Heart left ventricle (tissue), 16 donors: ENCODE measurements at places on chromosomes 3 and 15. TPM values are rescaled to one million over a fixed set of nuclear protein-coding genes. Genes with fewer than 3 reads are reported as not detected.

LMAN1L gene
- 5.3 TPM for total RNA-seq

SCAMP5 gene
- 4.2 TPM for total RNA-seq

SIDT1 gene
- 1.3 TPM for total RNA-seq

ACP3 gene
- not detected for total RNA-seq

GOLGA8S gene
- 0.72 TPM for total RNA-seq

GUCA1C gene
- total RNA-seq = 11.2 TPM

- no peaks in the 10 kb centered on the region for H3K36me3 ChIP-seq
- H3K27me3 ChIP-seq = no peaks in the 10 kb centered on the region
- peaks cover 13% of the 10 kb centered on the region for H3K4me1 ChIP-seq
- peak overlapping the region; percentile 6 for H3K27ac ChIP-seq
- H3K4me3 ChIP-seq = no peak overlapping the region
- DNase-seq = no peak
Observed at GRCh38 chr3:11523572-11524101, 120.1 kb downstream of the VGLL4 start.

- no peak for DNase-seq
- H3K4me3 ChIP-seq = no peak overlapping the region
- no peaks in the 10 kb centered on the region for H3K36me3 ChIP-seq
- no peaks in the 10 kb centered on the region for H3K4me1 ChIP-seq
- no peak overlapping the region for H3K27ac ChIP-seq
Observed at GRCh38 chr3:143208976-143209714, 89.6 kb downstream of the CHST2 start.

DNA sequence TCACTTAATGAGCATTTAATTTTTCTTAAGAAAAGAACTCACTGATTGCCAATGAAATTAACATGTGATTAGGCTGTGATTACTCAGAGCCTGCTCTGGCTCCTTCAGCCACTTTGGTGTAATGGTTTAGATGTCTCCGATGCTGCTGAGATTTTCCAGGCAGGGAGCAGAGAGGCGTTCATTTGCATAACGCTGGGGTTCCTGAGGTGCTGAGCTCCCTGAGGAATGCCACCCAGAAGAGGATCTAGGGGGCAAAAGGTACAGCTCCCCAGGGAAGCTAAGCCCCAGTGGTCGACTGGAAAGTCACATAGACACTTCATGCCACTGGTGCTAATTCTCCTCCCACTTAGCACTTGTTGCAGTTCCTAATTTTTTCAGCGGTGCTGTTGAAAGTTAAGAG lies 119.5 kb downstream of the USP13 start:
- no peak overlapping the region for H3K4me3 ChIP-seq
- peaks cover 56% of the 10 kb centered on the region for H3K36me3 ChIP-seq
- H3K4me1 ChIP-seq = no peaks in the 10 kb centered on the region

- H3K4me3 ChIP-seq = no peak overlapping the region
- peaks cover 21% of the 10 kb centered on the region for H3K4me1 ChIP-seq
- DNase-seq = no peak
- no peaks in the 10 kb centered on the region for H3K36me3 ChIP-seq
Observed at GRCh38 chr3:13235897-13236296, 162.7 kb upstream of the IQSEC1 start.

DNA sequence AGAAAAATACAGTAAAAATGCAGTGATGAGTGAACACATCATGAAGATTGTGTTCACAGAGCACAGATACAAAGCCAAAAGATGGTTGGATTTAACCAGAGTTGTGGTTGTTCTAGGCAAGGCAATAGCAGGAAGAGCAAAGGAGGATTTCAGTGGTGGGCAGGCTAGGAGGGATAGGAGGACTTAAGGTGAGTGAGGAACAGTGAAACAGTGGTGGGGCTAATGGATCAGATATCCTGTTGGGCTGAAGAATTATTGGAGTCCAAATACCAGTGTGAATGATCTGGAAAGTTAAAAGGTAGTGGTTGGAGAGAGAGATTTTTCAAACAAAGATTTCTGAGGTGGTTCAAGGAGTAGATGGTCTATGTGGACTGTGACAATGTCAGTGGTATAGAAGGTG lies 108.3 kb downstream of the B3GALNT1 start:
- no peaks in the 10 kb centered on the region for H3K27me3 ChIP-seq
- no peaks in the 10 kb centered on the region for H3K36me3 ChIP-seq
- DNase-seq = no peak
- no peak overlapping the region for H3K27ac ChIP-seq
- H3K4me3 ChIP-seq = no peak overlapping the region

GRCh38 chr3:152127058-152127457 lies 141.7 kb upstream of the MBNL1 start:
- no peaks in the 10 kb centered on the region for H3K36me3 ChIP-seq
- H3K4me1 ChIP-seq = no peaks in the 10 kb centered on the region
- no peaks in the 10 kb centered on the region for H3K27me3 ChIP-seq
- H3K4me3 ChIP-seq = no peak overlapping the region

DNA sequence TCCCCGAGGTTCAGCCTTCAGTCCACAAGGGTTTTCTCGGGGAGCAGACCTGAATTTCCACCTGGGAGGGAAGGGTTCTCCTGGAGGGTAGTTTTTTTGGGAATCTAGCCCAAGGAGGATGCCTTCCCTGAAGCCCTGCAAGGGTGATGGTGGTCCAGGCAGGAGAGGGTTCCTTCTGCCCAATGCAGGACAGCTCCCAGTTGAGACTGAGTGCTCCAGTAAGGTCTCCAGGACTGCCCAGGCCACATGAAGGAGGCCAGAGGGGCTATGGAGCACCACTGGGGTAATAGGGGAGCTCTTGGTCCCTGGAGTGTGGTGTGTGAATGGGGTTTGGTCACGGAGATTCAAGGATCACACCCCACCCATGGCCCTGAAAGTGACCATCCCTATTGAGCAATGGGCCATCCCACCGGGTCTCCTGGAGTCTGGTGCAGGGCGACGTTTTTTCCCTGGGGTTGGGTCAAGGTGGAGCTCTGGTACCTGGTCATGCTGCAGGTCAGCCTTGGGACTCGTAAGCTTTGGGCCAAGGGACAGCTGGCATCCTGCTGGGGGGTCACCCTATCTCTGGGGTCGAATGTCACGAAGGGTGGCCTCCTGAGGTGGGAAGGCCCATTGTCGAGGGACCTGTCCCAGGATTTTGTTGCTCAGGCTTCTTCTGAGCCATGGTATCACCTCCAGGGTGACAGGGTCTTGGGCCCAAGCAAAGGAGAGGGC lies 196.5 kb downstream of the UBE3A start:
- H3K36me3 ChIP-seq = no peaks in the 10 kb centered on the region
- no peaks in the 10 kb centered on the region for H3K27me3 ChIP-seq
- H3K27ac ChIP-seq = no peak overlapping the region
- H3K4me1 ChIP-seq = no peaks in the 10 kb centered on the region

GRCh38 chr3:154242766-154243165 lies 81.5 kb downstream of the DHX36 start:
- no peak overlapping the region for H3K4me3 ChIP-seq
- peak overlapping the region; percentile 42 for H3K27ac ChIP-seq
- peaks cover 4% of the 10 kb centered on the region for H3K4me1 ChIP-seq
- no peaks in the 10 kb centered on the region for H3K36me3 ChIP-seq
- H3K27me3 ChIP-seq = no peaks in the 10 kb centered on the region

DNA sequence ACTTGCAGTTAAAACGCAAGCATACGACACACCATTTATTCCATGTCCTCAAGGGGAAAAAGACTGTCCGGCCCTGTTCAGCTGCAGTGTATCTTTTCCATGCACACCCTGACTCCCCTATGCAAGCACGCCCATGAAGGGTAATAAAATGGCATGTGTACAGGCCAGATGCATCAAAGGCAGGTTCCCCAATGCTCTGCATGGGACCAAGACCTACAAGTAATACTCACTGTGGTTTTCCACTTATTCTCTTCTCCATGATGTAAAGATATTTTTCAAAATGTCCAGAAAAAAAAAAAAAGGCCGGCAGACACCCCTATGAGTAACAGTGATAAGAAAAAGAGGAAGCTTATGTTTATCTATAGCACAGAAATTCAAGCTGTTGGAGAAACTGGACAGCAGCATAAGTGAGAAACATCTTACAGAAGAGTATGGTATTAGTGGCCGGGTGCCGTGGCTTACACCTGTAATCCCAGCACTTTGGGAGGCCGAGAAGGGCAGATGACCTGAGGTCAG lies 70.8 kb downstream of the MCF2L2 start:
- no peaks in the 10 kb centered on the region for H3K36me3 ChIP-seq
- no peak for DNase-seq
- no peaks in the 10 kb centered on the region for H3K27me3 ChIP-seq
- H3K27ac ChIP-seq = no peak overlapping the region
- no peaks in the 10 kb centered on the region for H3K4me1 ChIP-seq
- no peak overlapping the region for H3K4me3 ChIP-seq

- no peaks in the 10 kb centered on the region for H3K27me3 ChIP-seq
- peaks cover 21% of the 10 kb centered on the region for H3K36me3 ChIP-seq
- no peak overlapping the region for H3K27ac ChIP-seq
- DNase-seq = no peak
- H3K4me3 ChIP-seq = no peak overlapping the region
- no peaks in the 10 kb centered on the region for H3K4me1 ChIP-seq
Observed at GRCh38 chr15:59169251-59169708, 37.4 kb upstream of the LDHAL6B start.

DNA sequence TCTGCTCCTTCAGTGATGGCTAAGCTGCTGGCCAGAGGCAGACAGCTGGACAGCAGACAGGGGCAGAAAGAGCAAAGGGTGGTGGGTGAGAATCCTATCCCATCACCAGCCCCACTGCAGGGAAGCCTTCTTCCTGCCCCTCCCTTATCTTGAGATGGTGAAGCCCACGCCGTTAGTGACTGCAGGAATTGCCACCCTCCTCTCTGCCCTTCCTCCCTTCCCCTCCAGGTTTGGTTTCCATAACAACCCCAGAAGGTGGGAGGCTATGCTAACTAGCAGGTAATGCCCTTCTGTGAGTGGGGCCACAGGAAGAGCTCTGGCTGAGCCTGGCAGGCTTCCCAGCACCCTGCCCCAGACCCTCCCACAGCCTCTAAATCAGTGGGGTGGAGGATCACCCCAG lies 32.8 kb downstream of the SCN5A start:
- H3K27me3 ChIP-seq = no peaks in the 10 kb centered on the region
- H3K4me1 ChIP-seq = peaks cover 31% of the 10 kb centered on the region
- DNase-seq = no peak
- no peak overlapping the region for H3K4me3 ChIP-seq
- H3K36me3 ChIP-seq = no peaks in the 10 kb centered on the region

DNA sequence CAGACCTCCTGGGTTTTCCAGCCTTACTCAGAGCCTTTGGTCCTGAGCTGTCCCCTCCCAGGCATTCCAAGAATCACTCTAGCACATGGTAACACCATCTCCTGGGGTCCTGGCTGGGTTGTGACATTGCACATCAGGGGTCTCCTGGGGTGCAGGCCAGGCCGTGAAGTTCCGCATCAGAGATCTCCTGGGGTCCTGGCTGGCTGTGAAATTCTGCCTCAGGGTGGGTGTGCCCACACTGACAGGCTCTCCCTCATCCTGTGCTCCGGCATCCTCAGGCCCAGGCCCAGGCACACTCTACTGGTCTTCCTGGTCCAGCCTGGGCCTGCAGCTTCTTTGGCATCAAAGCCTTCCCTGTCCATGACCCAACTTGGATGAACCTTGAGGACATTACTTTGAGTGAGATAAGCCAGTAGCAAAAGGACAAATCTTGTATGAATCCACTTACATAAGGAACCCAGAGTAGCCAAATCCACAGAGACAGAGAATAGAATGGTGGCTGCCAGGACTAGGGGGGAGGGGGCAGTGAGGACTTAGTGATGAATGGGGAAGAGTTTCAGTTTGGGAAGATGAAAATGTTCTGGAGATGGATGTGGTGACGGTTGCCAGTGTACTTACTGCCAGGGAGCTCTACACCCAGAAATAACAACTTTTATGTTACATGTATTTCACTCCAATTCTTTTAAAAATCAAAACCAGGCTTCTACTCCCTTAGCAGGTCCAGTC lies 49.1 kb upstream of the KLF13 start:
- no peak for DNase-seq
- H3K4me3 ChIP-seq = no peak overlapping the region
- H3K27ac ChIP-seq = no peak overlapping the region
- no peaks in the 10 kb centered on the region for H3K36me3 ChIP-seq
- H3K27me3 ChIP-seq = no peaks in the 10 kb centered on the region

DNA sequence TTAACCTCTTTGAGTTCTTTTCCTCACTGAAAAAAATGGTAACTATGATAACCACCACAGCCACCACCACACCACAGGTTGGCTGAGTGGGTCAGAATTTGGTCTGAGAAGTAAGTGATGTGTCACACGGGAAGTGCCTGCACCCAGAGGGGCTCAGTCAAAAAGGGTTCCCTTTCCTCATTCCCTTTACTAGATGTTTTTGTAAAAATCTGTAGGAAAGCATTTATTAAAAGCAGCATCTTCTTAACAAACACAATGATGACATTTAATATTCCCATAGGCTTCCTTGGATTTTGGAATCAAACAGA lies 23.2 kb downstream of the CFAP92 start:
- no peak for DNase-seq
- H3K4me1 ChIP-seq = peaks cover 19% of the 10 kb centered on the region
- H3K36me3 ChIP-seq = no peaks in the 10 kb centered on the region

GRCh38 chr15:78047761-78048627 lies 29.5 kb downstream of the TBC1D2B start:
- H3K27ac ChIP-seq = peak overlapping the region; percentile 62
- no peaks in the 10 kb centered on the region for H3K27me3 ChIP-seq
- DNase-seq = no peak
- no peak overlapping the region for H3K4me3 ChIP-seq
- peaks cover 94% of the 10 kb centered on the region for H3K4me1 ChIP-seq

- H3K27me3 ChIP-seq = no peaks in the 10 kb centered on the region
- peak overlapping the region; percentile 99 for H3K27ac ChIP-seq
- peak overlapping the region; percentile 66 for H3K4me3 ChIP-seq
- peaks cover 3% of the 10 kb centered on the region for H3K36me3 ChIP-seq
Observed at GRCh38 chr15:35545316-35545823, 595 bp downstream of the DPH6 start.

DNA sequence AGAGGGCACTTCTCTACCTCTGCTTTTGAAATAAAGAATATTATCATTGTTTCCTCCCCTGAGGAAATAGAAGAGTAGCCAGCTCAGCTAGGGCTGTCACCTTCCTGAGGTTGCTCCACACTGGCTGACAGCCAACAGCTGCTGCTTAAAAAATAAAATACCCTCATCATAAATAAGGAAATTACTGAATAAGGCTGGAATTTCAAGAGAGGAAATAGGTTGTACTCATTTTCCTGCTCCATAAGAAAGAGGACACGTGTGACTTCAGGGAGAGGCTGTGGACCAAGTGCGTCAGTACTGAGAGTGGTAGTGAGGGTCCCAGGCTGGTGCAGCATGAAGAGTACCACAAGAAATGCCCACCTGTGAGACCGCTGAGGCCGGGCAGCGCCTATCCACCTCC lies 8.1 kb upstream of the C2CD4B start:
- peaks cover 14% of the 10 kb centered on the region for H3K4me1 ChIP-seq
- no peaks in the 10 kb centered on the region for H3K27me3 ChIP-seq
- peak overlapping the region; percentile 70 for H3K27ac ChIP-seq
- no peaks in the 10 kb centered on the region for H3K36me3 ChIP-seq

DNA sequence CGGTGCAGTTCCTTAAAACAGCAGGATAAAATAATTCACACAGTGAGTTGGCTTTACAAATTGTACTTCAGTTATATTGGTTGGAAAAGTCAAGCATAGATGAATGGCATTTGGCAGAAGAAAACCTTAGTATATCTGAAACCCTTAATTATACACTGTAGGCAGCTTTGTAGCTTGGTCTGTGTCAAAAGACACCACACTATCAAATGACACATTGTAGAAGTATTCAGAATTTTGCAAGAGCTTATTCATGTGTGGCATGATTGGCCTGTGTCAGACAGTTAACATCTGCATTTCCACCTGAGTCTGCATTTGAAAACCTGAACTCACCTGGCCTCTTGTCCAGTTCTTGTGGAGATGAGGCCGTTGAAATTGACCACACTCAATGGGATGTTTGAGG lies 13.8 kb downstream of the TMEM266 start:
- DNase-seq = no peak
- H3K36me3 ChIP-seq = no peaks in the 10 kb centered on the region
- H3K27me3 ChIP-seq = no peaks in the 10 kb centered on the region
- no peaks in the 10 kb centered on the region for H3K4me1 ChIP-seq
- H3K27ac ChIP-seq = no peak overlapping the region

- peak overlapping the region; percentile 74 for H3K27ac ChIP-seq
- peaks cover 35% of the 10 kb centered on the region for H3K4me1 ChIP-seq
- no peaks in the 10 kb centered on the region for H3K27me3 ChIP-seq
Observed at GRCh38 chr3:38542401-38543298, 46.5 kb downstream of the EXOG start.
